ENCODE measurements at places on chromosomes 7 and 10. TPM values are rescaled to one million over a fixed set of nuclear protein-coding genes. Genes with fewer than 3 reads are reported as not detected.

ADIRF gene
- 2.3 TPM for total RNA-seq

GRCh38 chr7:37342688-37343471, 105.8 kb downstream of the ELMO1 start:
- DNase-seq, result no peak

CLDN4 gene
- total RNA-seq, result 2.9 TPM

DNA sequence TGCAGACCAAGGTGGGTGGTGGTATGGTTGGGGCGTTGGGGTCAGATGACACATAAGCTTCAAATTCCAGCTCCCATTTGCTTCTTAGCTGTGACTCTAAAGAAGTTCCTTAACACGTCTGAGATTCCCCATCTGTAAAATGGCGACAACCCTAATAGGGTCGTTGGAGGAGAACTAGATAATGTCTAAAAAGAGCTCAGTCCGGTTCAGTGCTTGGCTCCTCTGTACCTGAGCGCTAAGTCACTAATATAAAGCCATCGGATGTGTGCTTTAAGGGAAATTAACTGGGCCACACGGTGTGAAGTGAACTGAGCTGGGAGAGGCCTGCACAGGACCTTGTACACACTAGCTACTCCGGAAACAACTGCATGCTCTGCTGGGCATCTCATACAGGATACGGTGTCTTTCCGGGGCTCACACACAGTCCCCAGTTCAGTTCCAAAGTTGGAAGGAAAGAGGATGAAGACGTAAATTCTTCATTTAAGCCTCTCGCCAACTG, 476 bp upstream of the ZFYVE27 start:
- DNase-seq, result no peak

CRTAC1 gene
- total RNA-seq, result not detected

GLUD1 gene
- total RNA-seq, result 222 TPM
